Left colon (tissue), 2 donors: ENCODE measurements at places on chromosomes 11 and 22. TPM values are rescaled to one million over a fixed set of nuclear protein-coding genes. Genes with fewer than 3 reads are reported as not detected.

DNA sequence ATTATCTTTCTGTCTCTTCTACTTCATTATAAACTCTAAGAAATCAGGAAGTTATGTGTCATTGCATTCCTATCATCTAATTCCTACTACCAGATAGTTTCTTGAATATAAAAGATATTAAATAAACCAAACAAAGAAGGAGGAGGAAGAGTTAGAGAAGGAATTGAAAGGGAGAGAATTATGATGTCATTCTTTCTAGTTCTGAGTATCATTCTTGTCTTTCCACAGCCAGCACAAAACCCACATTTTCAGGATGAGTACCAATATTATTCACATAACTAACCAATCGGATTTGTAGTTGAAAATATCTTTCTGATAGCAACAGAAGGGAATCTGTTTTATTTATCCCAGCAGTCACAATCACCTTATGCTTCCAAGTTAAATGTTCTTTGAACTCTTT is 13.3 kb downstream of the MS4A13 start:
- DNase-seq = no peak

DNA sequence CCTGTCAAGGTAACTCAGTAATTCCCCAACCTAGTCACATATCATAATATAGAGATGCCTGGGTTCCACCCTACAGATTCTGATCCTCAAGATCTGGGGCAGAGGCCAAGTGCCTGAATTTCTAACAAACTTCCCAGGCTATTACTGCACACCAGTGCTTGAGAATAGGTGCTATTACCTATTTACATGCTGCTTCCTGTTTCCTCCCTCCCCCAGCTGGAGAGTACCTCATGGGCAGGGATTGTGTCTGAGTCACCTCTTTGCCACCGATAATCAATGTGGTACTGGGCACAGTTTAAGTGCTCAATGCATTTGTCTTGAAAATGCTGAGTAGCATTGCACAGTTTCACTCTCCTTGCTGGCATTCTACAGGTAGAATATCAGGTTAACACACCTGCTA is 582.2 kb upstream of the CADM1 start:
- no peak for DNase-seq

DNA sequence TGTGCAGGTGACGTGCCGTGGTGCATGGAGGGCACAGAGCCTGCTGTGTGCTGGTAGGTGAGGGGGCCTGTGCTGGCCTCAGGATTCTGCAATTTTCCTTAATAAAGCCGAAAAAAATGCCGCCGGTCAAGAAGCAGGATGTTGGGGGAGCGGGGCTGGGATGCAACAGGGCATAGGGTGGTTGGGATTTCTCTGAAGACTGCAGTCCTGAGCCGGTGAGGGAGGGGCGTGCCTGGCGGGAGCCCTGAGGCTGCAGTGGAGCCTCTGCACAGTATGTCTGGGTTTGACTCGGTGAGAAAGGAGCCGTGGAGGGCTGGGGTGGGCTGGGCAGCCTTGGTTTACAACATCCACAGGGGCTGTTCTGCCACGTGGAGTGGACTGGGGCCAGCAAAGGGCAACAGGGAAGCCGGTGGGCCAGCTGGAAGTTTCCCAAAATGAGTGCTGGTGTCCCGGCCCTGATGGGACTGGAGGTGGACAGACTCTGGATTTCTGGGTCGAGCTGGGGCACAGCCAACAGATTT is 1.3 kb downstream of the CDHR5 start:
- DNase-seq = no peak

Gene CLMP
- total RNA-seq = 6.7 TPM
